Hematopoietic multipotent progenitor cell treated with erythropoietin and hydrocortisone succinate and interleukin-3 and kit ligand, for 8 days (in vitro differentiated cells): ENCODE measurements at places on chromosomes 6 and 20.

- no peak for DNase-seq
Measured at GRCh38 chr6:135229996-135230395, 48.9 kb downstream of the MYB start.

- no peak for DNase-seq
Measured at GRCh38 chr6:11804701-11805100, 26.1 kb upstream of the ADTRP start.

- DNase-seq = no peak
Measured at GRCh38 chr6:13165502-13166172, 162.7 kb downstream of the TBC1D7 start.

GRCh38 chr6:164791498-164791897 lies 517.9 kb downstream of the C6orf118 start:
- DNase-seq = no peak

GRCh38 chr6:13267142-13267651 lies 61.1 kb downstream of the TBC1D7 start:
- peak; percentile 64 for DNase-seq

DNA sequence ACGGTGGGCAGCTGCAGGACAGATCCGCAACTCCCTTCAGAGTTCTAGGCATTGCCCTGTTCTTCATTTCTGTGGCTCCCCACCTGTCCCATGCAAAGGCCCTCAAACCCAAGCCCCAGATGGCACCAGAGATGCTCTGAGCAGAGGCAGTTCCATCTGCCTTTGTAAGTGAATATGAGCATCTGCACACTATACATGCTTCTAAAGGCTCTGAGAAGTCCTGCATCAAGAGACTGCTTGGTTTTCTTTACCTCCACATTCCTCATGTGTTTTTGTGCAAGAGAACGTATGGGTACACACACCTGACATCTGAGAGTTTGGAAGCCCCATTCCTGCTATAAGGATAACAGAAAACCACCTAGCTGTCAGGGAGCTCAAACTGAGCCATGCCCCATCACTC lies 14.4 kb upstream of the CST7 start:
- no peak for DNase-seq

GRCh38 chr6:41072836-41073202 lies at the start of gene NFYA:
Gene NFYA (plus strand): TSS chr6:41072974. CDS start chr6:41079090, 6,116 bp downstream.
- DNase-seq = no peak

DNA sequence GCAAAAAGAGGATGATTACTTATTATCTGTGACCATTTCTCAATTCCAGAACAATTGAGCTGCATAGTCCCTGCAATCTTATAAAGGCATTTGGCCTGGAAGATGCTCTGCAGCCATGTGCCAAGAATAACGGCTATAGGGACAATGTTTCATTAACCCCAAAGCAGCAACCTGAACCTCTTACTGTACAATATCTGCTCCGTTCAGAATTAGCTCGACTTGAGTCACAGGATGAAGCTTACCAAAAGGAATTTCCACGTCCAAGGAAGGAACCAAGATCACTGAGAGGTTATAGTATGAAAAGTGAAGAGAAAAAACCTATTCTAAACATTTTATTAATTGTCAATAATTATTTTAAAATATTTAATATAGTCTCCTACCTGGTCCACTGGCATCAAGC lies 167.3 kb upstream of the GMDS start:
- DNase-seq = no peak

GRCh38 chr6:25669413-25669812 lies 17.4 kb downstream of the SCGN start:
- no peak for DNase-seq

GRCh38 chr6:166473886-166474571 lies 91.3 kb upstream of the MPC1 start:
- DNase-seq = no peak

- no peak for DNase-seq
Measured at GRCh38 chr6:83868639-83869038, 9.2 kb downstream of the CYB5R4 start.
